ENCODE measurements at places on chromosomes 4 and X.

- DNase-seq: no peak
Measured at GRCh38 chr4:70895405-70895804, 6.8 kb upstream of the MOB1B start.

DNA sequence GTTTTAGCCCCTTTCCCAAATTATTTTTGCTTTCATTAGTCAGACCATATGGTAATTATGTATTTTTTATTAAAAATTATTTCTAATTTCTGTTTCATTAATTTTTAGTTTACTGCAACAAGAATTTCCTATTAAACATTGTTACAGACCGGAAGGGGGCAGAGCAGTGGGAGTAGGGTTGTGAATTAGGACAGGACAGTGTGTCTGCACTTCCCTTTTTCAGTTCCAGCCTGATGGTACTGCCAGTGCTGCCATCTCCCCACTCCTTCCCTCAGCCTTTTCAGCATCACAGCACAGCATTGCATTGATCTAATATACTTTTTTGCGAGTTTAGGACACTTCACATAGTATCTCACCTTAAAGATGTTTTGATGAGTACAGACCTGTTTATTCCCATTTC, 76.5 kb downstream of the STIM2 start:
- DNase-seq: no peak

- no peak for DNase-seq
Measured at GRCh38 chrX:107467271-107467670, 17.8 kb downstream of the FRMPD3 start.

GRCh38 chrX:119273420-119274192, 37.5 kb downstream of the PGRMC1 start:
- DNase-seq: peak; percentile 19
